ENCODE measurements at places on chromosomes 1 and 21.

- no peak for DNase-seq
These were observed 19.9 kb downstream of the IRF2BP2 start for GRCh38 chr1:234589854-234590620.

GRCh38 chr1:107132195-107132594 is 8.6 kb upstream of the NTNG1 start:
- peak; percentile 23 for DNase-seq

GRCh38 chr1:233277637-233278606 is 17.6 kb downstream of the PCNX2 start:
- DNase-seq: no peak

- DNase-seq: no peak
These were observed 75.4 kb downstream of the NRIP1 start for GRCh38 chr21:14989359-14989758.

DNA sequence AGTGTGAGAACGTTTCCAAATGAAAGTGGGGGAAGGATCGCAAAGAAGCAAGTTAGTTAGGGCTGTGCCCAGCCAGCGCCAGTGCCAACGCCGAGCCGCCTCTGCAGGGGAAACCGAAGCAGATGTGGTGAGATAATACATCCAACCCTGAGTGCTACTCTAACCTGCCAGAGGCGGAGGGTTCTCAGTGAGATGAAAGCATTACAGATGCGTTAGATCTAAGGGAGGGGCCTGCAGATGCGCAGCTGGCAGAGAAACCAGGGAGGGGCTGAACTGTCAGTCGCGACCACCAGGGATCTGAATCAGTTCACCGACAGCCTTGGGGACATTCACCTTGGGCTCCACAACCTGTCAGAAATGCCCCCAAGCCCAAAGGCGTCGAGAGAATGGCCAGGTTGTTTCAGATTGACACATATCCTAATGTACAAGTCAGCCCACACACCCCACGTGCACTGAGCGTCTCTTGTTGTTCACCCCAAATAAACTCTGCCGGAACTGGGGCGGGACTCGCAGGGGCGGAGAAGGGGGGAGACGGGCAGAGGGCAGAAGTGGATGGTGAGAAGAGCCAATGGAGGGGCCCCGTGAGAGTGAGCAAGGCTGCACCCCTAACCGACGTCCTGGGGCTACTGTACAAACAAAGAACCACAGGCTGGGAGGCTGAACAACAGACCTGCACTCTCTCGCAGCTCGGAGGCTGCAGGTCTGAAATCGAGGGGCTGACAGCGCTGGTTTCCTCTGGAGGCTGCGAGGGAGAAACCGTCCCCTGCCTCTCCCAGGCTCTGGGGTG is 8.7 kb upstream of the UMODL1 start:
- DNase-seq: peak; percentile 91

DNA sequence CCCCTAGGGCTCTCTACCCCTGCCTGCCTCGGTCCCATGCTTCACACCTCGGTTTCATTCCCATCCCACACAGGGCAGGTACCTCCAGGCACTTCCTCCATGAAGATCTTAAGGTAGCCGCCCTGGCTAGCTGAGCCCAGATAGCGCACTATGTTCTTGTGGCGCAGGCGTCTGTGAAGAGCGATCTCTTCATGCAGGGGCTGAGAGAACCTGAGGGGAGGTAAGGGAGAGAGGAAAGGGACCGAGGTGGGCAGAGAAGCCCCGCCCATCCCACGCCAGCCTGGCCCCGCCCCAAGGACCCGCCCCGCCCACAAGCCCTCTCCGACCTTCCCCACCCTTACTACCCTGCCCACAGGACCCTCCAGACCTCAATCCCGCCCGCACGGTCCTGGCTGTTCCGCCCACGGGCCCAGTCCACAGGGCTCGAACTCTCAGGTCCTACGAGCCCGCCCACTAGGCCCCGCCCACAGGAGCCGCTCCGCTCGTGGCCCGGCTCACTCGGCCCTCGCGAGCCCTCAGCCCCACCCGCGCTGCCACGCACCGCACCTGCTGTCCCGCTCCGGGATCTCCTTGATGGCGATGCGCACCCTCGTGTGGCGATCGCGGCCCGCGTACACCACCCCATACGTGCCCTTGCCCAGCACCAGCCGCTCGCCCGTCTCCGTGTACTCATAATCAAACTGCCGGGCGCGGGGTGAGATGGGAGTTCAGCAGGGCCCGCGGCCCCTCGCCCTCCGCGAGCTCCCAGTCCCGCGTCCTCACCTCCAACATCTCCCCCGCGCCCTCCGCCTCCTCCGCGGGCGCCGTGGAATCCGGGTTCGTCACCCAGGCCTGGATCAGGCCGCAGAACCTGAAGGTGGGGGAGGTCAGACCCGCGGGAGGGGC is 6.4 kb downstream of the MAP3K6 start:
- peak; percentile 78 for DNase-seq

DNA sequence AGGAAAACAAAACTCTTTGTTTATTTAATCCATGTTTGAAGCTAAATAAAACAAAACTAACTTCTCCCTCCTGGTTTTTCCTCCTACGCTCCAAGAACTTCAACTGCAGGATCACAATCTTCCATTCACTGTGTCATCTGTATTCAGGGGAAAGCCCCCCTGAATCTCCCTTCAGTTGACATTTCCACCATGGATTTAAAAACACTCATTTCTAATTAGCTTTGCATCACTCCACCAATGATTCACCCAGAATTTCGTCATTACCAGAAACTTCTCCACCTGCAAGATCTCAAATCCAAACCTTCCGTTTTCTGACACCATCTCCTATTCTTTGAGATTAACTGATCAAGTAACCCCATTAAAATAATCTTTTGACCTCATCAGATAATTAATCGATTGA is 10.9 kb upstream of the RGS5 start:
- no peak for DNase-seq

- no peak for DNase-seq
These were observed 25.6 kb downstream of the SLC45A1 start for GRCh38 chr1:8343464-8344001.

- DNase-seq: no peak
These were observed 67.1 kb upstream of the CAPZB start for GRCh38 chr1:19552291-19553010.

GRCh38 chr1:234956821-234957329 is 171.8 kb downstream of the TOMM20 start:
- DNase-seq: no peak

GRCh38 chr21:33937146-33937545 is 21.5 kb upstream of the ATP5PO start:
- DNase-seq: no peak

DNA sequence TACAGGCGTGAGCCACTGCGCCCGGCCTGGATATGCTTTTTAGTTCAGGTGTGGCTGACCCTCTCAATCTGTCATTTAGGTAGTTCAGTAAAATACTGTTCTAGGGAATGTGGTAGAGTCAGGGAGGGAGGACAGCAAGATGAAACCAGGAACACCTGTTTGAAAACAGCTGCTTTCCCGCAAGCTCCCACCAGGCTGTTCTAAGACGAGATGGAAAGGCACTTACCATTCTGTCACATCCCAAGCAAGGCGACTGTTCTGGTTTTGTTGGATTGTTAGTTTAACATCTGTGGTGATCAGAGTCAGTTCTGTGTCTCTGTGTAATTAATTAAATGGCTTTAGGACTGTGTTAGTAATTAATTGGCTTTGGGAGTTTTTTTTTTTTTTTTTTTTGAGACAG is 2.9 kb downstream of the CHAF1B start:
- DNase-seq: no peak

DNA sequence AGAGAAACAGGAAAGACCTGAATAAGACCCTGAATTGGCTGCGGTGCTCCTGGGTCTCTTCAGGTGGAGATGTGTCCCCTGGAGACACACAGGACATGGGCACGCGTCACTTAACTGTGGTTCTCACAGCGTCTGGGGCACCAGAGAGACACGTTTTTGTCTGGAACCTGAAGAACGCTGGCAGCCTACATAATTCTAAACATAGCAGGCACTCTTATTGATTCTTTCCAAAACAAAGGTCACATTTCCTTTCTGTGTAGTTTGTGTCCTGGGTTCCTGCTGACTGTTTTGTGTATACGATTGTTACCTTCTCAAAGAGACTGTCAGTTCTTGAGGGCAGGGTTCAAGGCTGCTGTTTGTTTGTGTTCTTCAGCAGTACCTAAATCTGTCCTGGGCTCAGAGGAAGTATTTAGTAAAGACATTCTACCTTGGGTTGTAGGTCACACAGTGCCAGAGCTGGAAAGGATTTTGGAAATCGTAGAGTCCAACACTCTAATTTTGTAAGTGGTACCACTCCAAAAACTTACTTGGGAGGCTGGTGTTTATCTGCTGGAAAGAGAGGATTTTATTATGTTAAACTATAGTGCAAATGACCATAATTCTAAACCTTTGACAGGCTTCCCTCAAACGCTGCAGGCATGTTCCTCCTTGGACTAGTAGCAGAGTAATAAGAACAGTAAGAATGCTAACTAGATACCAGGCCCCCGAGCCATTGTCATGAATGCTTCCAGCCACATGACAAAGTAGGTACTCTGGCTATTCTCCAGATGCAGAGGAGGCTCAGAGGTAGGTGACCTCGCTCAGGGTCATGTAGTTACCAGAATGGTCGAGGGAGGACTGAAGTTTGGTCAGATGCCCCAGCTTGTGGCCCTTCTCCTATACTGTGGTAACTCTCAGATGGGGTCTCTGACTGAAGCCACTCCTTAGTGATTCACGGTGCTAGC is 164.3 kb downstream of the DHRS3 start:
- no peak for DNase-seq

DNA sequence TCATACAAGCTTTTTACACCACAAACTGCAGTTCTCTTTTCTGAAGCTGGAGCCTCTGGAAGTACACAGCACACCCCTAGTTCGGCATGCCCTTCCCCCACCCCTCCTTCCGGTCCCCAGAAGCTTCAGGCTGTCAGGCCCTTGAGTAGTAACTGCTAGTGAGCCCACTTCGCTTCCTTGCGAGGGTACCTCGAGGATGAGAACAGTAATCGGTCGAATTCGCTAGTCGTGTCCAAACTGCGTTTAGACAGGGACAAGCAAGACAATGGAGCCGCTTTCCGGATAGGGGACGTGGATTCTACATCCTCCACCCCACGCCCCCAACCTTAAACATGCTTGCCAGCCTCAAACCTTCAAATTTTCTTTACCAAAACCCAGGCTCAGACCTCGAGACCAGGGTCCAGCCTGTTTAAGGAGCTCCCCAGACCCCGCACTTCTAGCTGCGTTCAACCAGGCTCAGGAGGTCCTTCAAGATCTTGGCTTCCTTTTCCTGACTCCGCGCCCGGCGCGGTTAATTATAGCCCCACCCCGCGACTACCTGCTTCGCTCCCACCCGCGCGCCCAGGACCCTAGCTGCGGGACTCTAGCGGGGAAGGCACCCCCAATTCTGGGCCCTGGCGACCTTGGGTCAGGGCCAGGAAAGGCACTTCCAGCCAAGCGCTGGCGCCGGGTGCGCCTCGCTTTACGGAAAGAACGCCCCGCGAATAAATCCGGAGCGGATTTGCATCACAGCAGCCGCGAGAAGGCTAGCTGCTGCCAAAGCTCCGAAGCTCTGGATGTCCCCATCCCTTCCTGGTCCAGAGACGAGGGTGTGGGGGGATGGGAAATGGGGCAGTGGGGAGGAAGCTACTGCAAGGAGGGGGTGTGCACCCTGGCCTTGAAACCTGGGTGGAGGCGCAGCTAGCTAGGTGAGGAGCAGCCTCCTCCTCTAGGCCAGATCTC is 8.1 kb upstream of the TSPAN1 start:
- peak; percentile 48 for DNase-seq

GRCh38 chr21:33419538-33420123 is 16.4 kb downstream of the IFNGR2 start:
- DNase-seq: no peak

GRCh38 chr1:94230920-94231319 is 6.5 kb downstream of the ARHGAP29 start:
- DNase-seq: no peak

DNA sequence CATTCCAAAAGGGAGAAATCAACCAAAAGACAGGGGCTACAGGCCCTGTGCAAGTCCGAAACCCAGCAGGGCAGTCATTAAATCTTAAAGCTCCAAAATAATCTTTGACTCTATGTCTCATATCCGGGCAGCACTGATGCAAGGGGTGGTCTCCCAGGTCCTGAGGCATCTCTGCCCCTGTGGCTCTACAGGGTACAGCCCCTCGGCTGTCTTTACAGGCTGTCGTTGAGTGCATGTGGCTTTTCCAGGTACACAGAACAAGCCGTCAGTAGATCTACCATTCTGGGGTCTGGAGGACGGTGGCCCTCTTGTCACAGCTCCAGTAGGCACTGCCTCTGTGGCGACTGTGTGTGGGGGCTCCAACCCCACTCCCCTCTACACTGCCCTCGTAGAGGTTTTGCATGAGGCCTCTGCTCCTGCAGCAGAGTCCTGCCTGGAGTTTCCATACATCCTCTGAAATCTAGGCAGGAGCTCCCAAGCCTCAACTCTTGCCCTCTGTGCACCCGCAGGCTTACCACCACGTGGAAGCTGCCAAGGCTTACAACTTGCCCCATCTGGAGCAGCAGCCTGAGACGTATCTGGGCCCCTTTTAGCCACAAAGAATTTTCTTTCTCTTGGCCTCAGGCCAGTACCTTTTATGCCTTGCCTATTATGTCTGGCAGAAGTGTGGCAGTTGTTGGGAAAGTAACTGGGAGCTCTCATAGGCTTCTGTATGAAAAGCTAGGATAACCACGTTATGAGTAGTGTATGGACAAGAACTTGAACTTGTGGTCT is 52.5 kb downstream of the POU2F1 start:
- no peak for DNase-seq

- DNase-seq: no peak
These were observed 145.2 kb downstream of the SYT2 start for GRCh38 chr1:202564958-202565495.

DNA sequence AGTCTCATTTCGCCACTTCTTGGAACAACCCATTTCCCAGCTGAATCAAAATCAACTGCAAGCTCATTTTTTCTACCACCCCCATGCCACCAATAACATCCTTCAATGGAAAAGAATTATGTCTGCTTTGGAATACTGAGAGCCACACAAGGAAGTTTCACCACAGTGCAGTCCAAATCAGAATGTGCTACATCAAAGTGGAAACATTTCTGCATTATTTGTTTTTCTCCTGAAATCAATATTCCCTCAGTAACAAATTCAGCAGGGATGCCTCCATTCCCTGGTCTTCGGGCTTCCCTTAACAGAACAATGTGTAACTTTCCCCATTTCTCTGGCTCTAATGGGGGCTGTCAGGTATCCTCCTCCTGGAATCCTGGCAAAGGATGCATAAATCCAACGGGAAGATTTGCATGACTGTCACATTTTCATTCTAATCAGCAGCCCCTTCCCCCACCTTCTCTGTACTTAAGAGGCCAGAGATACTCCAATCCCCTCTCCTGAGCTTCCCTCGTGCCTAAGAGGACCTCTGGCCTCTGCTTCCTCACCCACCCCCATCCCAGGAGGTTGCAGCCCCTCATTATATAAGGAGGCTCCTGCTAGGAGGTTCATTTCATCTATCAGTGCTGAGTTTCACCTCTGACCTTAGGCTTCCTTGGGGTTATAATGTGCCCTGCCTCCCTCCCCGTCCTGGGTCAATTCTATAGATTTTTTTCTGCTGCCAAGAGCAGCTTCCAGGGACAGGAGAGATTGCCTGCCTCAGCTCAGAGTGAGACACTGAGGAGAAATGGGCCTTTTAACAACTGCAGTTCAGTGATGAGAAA is 201.1 kb downstream of the OMA1 start:
- no peak for DNase-seq

- no peak for DNase-seq
These were observed 436.8 kb downstream of the KIF26B start for GRCh38 chr1:245591346-245592188.

Data from germinal center (tissue), 1 donor.